MM.1S (cell line): ENCODE measurements at places on chromosomes 13 and 19.

- no peak for DNase-seq
Measured at GRCh38 chr19:56400485-56400884, 3.6 kb upstream of the ZNF583 start.

DNA sequence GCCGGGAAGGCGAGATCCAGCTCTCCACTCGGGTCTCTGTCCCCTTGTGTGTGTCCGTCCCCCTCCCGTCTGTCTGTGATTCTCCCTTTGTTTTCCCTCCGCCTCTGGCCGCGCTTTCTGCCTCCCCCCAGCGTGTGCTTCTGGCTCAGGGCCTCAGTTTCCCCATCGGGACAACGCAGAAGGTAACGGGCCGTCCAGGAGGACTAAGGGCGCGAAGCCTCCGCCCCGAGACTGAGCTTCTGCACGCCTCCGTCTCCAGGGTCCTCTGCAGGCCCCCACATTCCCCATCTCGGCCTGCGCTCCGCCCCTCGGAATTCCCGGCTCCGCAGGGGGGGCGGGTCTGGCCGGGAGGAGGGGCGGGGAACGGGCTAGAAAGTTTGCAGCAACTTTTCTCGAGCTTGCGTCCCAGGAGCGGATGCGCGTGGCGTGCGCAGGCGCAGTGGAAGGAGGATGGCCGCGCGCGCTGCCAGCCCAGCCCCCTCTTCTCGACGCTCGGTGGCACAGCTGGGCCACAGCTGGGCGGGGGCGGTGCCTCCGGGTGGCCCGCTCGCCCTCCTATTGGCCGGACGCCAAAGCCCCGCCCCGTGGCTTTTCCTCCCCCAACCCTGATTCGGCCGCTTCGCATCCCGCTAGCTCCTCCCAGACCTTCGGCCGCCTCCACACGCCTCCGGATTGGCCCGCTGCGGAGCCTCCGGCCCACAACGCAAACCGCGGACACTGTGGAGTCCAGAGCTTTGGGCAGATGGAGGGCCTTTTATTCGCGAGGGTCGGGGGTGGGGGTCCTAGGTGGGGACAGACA lies at the start of gene SIX5:
TSS of gene SIX5 (minus strand) at position 269 of the 799 bp plus-strand sequence. CDS start 408 bp downstream, outside the sequence.
- DNase-seq, result peak; percentile 97

DNA sequence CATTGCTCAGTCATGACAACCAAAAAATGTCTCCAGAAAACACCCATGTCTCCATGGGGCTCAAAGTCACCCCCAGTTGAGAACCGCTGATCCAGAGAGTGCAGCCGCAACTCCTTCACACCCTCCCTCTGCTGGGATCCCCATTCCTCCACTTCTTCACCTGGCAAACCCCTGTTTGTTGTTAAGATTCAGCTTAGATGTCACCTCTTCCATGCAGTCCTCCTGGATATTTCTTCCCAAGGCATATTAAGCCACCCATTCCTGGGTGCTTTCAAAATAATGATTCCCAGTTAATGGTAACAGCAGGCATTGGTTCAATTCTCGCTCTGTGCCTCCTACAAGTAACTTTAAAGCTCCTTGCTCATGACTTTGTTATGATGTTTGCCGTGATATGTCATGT lies 4.0 kb downstream of the OR10H1 start:
- no peak for DNase-seq

DNA sequence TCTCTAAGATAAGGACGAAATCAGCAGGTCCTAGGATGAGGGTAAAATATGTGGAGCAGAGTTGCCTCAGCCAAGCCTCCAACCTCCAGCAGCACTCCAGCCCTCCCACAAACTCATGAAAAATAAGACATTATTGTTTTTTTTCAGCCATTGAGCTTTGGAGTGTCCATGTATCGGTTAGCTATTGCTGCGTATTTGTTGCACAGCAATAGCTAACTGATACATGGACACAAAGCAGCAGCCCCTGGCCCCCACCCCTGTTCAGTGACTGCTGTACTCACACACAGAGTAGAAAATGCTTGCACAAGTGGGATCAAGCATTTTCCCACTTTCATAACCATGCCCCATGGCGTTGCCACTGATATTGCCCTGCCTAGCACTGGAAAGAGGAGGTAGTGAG lies 19.1 kb upstream of the URI1 start:
- DNase-seq, result no peak

DNA sequence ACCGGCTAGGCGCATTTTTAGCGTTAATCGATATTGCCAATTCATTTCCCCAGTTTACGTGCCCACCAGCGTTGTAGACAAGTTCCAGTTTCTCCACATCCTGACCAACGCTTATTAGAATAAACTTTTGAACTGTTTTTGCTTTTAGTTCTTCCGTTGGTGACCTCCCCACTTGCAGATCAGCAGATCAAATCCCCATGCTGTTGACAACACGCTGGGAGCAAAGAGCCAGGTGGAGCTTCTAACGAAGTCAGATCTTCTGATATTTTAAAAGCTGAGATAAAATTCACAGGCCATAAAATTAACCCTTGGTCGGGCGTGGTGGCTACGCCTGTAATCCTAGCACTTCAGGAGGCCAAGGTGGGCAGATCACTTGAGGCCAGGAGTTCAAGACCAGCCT lies 21.2 kb downstream of the RCN3 start:
- no peak for DNase-seq

DNA sequence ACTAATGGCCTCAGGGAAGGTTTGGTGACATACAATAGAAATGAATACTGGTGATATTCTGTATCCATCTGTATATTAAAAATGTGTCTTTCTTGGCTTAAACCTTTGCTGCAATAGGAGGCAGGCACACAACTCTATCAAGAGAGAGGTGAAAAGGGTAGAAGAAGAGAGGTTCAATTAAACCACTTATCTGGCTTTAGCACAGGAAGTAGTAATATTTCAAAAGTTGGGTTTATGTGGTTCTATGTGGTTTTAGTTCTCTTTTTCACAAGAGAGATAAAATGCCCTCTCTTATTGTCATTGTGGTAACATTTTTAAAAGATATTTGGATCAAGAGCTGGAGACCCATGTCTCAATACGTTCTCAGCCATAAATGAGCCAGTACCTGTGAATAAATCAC lies 146.2 kb upstream of the FNDC3A start:
- DNase-seq, result no peak

DNA sequence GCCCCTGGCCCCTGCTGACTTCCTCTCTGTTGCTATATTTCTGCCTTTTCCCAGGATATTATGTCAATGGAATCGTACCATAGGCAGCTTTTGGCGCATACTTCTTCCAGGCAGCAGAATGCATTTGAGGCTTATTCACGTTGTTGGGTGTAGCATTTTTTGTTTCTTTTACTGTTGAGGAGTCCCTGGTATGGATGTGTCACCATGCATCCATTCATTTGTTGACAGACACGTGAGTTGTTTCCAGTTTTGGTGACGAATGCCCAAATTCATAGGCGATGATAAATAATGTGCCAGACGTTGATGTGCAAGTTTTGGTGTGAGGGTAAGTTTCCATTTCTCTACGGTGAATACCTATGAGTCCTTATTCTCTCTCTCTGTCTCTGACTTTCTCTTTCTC lies 5.0 kb downstream of the NFILZ start:
- no peak for DNase-seq

DNA sequence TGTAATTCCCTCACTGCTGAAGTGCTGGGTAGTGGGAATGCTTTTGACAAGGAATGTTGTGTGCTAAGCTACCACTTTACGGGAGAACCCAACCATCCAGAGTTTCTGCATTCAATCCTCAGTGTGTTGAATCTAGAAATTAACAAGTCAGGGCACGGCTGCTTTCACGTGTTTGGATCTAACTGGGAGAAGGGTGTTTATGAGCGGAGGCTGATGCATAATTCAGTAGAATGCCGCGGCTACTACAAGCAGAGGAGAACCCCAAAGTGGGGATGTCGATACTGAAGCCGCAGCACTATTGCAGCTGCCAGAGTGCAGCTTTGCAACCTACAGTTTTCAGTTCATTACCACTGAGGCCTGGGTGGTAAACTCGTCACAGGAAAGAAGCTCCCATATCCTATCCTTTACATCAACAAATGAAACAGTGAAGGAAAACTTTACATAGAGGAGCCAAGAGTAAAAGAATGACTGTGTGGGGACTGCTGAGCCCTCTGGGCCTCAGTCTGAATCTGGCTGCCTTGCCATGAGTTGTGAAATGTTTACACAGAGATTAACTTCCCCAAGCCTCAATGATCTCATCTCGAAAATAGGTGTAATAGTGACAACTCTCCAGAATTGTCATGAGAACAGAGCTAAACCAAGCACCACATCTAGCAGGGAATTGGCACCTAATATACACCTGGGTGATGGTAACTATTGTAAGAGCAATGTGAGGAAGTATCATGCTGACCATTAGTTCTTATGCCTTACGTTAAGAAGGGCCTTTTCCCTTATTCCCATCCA lies 531.7 kb downstream of the MYO16 start:
- DNase-seq, result no peak

GRCh38 chr19:5949792-5950305 lies 28.1 kb downstream of the RANBP3 start:
- peak; percentile 92 for DNase-seq

GRCh38 chr19:9058905-9059667 lies 27.8 kb upstream of the OR1M1 start:
- no peak for DNase-seq

DNA sequence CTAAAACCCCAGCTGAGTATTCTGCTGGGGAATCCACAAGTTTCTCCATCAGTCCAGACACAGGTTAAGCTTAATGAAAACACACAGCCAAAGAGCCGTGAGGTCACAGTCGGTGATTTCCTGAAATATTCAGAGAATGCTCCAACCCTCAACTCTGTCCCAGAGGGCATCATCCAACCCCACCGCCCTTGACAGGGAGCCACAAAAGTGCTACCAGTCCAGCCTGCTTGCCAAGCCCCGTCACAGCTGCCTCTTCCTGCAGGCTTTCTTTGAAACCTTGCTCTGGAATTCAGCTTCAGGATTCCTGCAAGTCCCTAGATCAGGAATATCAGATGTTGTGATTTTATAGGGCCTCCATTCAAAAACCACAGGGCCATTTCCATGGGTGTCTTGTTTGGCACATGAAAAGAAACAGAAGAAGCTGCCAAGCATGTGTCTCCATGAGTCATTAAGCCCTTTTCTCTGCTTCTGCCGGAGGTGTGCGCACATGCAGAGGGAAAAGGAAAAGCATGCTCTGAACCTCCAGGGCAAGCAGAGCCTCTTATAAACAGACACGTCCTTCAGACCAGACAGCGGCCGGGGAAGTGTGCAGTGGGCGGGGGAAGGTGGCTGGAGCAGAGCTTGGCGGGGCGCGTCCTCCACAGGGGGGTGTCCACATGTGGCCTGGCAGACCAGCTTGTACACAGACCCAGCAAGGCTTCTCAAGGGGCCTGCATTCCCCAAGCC lies 164.7 kb downstream of the KATNAL1 start:
- DNase-seq, result no peak

DNA sequence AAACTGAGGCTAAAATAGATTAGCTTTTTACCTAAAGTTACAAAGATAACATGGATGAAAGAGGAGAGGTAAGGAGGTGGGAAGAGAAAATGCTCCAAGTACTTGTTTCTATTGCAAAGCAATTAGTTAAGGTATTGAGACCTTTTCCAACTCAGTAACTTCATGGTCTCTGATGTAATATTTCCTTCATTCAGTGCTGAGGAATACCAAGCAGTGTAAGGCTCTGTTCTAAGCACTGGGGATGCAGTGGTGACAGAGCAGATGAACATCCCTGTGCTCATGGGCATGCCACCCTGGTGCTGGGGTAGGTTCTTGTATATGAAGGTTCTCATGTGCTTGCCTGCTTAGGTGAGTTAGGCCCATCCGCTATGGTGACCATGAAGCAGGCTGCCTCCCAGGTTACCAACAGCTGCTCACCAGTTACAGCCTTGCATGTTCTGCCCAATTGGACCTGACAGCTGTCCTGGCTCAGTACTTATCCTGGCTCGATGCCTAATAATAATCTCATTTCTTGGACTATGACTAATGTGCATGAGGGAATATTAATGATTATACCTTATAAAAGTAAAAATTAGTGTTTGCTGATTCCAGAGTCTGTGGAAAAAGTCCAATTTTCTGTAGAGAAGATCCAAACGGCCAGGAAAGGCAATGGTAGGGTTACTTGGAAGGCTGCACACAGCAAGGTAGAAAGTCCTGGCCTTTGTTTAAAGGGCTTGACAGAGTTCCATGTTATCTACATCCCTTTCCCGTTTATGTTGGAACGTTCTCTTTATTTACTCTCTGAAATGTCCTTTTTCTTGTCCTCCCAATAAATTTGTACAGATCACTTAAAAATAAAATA lies 48.3 kb downstream of the LATS2 start:
- DNase-seq, result no peak

GRCh38 chr13:61954092-61954491 lies 538.4 kb upstream of the PCDH20 start:
- DNase-seq, result no peak

DNA sequence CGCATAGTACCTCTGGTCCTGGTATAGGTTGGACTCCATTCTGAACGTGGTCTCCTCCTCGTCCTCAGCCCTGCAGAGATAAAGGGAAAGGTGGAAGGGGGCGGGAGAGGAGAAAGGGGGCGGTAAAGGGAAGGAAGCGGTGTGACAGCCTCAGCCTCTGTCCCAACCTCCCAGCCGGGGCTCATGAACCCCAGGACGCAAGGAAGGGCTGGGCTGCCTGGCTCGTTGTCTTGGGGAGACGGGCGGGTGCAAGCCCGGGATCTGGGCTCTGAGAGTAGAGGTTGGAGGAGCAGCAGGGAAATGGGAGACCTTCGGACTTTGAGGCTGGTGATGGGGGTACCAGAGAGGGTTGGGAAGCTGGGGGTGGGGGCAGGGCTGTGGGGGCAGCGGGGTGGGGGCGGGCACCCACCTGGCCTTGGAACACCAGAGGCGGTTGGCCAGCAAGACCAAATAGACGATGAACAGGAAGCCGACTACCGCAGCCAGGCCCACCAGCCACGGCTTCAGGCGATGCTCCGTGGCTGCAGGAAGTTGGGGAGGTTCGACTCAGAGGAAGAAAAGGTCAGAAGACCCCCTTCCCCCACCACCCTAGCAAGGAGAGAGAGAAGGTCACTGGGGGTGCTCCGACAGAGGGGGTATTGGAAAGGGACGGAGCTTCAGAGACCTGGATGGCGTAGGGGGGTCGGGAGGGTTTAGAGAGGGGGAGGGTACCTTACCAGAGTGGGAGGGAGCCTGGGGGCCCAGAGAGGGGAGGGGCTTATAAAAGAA lies 1.7 kb downstream of the SMIM24 start:
- DNase-seq, result no peak

DNA sequence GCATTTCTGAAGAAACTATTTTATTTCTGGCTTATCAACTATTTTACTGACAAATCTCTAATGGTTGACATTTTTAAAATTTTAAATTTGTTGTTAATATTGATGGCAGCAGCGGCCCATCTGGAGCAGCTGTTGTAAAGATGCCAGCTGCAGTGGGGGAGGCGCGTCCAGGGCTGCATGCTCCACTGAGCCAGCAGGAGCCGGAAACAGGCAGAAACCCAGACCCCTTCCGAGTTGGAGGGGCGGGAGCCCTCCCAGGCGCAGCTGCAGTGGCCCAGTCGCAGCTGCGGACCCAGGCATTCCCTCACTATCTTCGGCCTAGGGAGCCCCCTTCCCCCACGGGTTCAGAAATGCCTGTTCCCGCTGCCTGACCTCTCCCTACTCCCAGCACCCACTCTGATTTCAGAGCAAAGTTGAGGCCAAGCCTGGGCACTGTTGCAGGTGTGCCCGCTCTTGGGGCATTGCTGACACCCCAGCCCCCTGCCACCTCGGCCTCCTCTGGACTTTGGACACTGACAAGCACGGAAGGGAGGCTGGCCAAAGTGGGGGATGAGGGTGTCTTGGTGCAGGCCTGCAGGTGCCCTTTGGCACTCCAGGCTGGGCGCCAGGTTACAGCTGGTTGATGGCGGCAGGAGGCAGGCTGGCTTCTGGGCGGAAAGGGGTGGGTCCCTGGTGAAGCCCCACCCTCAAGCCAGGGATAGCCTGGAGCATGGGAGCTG lies 69.2 kb downstream of the PIBF1 start:
- no peak for DNase-seq
